ENCODE measurements at places on chromosomes 11 and 22. TPM values are rescaled to one million over a fixed set of nuclear protein-coding genes. Genes with fewer than 3 reads are reported as not detected.

GRCh38 chr22:50695421-50696250 lies 23.0 kb downstream of the SHANK3 start:
- DNase-seq = peak; percentile 8

IGF2 gene
- total RNA-seq = 112 TPM

DNA sequence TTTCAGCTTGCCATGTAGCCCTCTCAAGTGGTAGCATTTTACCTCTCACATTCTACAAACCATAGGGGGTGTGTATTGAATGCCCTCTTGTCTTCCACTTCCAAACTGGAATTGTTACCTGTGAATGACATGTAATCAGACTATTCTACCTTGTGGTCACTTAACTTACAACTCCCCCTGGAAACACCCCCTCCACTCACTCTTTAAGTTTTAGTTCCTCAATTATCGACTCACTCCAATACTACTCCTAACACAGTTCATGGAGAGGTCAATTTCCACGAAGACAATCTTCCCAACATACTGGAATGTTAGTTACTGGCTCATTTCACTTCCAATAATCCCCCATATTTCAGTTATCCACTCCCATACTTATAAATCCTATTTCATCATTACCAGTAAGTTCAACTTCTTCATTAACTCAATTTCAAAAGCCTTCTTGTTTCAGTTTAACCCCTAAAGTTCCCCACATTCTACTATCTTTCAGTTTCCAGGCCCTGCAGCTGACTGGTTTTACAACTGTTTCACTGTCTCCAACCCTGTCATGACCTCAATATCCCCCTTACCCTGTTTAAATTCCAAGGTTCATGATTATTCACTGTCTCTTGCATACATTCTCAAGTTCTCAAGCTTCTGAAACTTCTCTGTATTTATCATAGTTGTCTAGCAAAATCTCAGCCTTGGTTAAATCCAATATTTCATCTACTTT lies 92.5 kb downstream of the C11orf87 start:
- no peak for DNase-seq

KDM4D gene
- total RNA-seq = 0.60 TPM

KRTAP5-2 gene
- not detected for total RNA-seq

DNA sequence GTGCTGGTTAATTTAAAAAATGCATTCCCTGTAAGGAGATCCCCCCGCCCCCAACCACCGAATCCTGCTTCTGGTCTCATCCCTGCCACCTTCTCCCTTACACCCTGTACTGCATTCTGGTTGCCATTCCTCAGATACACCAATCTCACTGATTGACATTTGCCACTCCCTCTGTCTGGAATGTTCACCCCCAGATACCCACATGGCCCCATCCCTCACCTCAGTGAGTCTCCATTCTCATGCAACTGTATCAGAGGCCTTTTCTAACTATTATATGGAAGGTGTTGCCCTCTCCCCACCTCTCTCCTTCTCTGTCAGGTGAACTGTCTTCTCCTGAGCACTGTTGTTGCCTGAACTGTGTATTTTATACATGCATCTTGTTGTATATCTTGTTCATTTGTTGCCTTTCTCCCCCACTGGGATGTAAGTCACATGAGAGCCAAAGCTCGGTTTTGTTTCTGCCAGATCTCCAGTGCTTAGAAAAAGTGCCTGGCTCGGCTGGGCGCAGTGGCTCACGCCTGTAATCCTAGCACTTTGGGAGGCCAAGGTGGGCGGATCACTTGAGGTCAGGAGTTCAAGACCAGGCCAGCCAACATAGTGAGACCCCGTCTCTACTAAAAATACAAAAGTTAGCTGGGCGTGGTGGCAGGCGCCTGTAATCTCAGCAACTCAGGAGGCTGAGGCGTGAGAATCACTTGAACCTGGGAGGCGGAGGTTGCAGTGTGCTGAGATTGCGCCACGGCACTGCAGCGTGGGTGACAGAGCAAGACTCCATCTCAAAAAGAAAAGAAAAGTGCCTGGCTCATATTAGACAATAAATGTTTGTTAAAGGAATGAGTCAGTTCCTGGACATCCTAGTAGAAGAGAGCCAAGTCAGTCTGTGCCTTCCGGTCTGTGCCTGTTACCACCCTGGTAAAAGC lies 61.0 kb downstream of the TNRC6B start:
- peak; percentile 51 for DNase-seq

DNA sequence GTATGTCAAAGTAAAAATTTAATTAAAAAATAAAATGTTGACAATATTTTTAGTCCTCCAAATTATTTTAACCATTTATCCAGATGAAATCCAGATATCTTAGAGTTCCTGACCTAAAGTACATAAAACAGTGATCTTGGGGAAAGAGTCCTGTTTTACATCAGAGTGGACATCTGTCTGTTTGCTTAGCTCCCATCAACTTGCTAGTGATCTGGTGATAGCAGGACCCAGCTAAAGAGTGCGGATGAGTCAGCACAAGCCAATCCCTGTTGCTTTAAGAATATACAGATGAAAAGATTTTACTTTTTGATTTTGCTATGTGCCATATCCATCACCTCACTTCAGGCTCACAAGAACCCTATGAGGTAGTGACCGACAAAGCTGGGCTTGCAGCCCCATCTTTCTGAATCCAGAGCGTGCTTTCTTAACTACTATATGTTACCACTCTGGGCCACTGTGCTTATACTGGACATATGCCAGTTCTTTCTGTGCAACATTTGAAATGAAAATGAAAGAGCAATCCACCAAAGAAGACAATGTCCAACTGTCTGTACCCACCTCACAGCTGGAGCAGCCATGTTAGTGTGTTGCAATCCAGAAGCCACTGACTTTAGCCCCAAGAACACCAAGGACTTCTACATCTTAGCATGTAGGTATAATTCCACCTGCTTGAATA lies 167.6 kb upstream of the SESN3 start:
- no peak for DNase-seq

GRCh38 chr11:102225689-102226568 lies 91.4 kb upstream of the BIRC3 start:
- no peak for DNase-seq

GRCh38 chr11:78938971-78939370 lies 364.3 kb upstream of the NARS2 start:
- no peak for DNase-seq

- peak; percentile 98 for DNase-seq
Measured at GRCh38 chr22:23838681-23839468, at the start of gene DERL3. TSS of gene DERL3 (minus strand) at chr22:23839006. CDS start at chr22:23838987, 19 bp downstream.

CELSR1 gene
- total RNA-seq = 0.10 TPM

ANGPTL5 gene
- total RNA-seq = 0.12 TPM

- DNase-seq = no peak
Measured at GRCh38 chr11:59273373-59273841, 60.7 kb upstream of the MPEG1 start.

GRCh38 chr11:64580412-64580811 lies 10.6 kb upstream of the SLC22A12 start:
- no peak for DNase-seq

SMIM35 gene
- total RNA-seq = 0.09 TPM

- peak; percentile 81 for DNase-seq
Measured at GRCh38 chr11:76265771-76266241, 59.5 kb upstream of the WNT11 start.

DNA sequence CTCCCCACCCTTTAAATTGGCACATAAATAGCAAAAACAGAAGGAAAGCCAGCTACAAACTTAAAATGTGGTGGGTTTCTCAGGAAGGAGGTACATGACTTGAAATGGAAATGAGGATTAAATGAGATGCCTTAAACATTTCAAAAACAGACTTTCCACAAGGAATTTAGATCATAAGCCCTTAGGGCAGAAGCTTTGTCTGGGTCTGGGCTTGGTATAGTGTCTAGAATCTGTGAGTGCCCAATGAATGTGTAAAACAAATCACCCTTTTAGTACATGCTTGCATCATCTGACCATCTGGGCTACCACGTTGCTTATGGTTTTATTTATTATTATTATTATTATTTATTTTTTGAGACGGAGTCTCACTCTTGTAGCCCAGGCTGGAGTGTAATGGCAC lies 37.1 kb upstream of the CREB3L1 start:
- no peak for DNase-seq

RASSF10 gene
- total RNA-seq = 0.34 TPM

DBX1 gene
- total RNA-seq = not detected

- no peak for DNase-seq
Measured at GRCh38 chr11:45687836-45688235, 22.4 kb upstream of the CHST1 start.

DNA sequence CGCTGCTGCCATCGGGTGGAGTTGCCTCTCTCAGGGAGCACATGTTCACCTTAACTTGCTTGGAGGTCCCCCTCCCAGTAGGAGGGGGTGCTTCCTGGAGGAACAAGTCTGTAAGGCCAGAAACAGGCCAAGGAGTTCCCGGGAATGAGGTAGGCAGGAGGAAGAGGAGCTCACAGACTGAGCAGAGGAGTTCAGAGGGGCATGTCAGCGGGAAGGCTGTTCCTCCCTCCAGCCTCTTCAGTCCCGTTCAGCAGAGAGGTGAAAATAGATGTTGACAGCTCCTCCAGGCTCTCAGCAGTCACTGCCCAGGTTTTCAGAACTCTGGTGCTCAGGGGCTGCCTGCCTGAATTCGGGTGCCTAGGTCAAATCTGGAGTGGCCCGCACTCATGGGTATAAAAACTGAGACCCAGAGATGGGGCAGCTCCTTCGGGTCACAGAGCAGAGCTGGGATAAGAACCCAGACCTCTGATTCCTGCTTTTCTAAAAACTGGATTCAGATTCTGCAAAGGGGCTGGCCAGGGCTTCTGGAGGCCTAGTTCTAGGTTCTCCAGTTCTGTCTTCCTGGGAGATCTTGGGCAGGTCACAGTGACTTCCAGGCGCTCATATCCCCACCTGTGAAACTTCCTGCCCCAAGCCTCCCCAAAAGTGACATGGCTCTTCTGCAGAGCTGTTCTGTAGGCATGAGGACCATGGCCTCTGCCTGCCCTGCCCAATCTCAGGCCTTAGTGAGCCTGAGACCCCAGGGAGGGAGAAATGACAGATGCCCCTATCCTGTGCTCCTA lies 18.3 kb downstream of the ATG16L2 start:
- no peak for DNase-seq

DNA sequence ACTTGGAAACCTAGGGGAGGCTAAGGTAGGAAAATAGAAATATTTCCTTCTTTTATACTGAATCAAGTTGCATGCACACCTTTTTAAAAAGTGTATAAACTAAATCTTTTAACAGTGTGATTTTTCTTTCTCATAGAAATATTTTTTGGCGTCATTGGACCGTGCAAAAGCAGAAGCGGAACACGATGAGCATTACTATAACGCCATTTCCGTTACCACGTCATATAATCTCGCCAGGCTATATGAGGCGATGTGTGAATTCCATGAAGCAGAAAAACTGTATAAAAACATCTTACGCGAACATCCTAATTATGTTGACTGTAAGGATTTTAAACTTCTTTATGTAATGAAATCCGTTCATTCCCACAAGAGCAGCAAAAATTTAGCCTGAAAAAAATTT lies 13.4 kb downstream of the CTR9 start:
- no peak for DNase-seq

DNA sequence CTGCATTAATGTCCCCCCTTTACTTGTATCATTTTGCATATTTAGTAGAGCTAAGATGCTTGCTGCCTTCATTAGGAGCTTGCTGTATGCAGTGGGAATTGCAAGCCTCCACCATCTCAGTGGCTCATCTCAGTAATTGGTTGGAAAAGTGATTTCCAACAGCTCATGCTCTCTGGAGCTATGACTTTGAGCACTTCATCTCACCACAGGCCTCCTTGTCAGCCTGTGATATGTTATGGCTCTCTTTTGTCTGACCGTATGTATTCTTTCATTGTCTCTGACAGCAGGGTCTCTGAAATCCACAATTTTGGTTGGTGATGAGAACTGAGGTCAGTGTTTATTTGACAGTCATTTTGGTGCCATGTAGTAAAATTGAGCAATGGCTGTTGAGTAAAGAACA lies 345.1 kb downstream of the FAT3 start:
- no peak for DNase-seq

- no peak for DNase-seq
Measured at GRCh38 chr11:59216641-59217564, 4.2 kb upstream of the MPEG1 start.

DNA sequence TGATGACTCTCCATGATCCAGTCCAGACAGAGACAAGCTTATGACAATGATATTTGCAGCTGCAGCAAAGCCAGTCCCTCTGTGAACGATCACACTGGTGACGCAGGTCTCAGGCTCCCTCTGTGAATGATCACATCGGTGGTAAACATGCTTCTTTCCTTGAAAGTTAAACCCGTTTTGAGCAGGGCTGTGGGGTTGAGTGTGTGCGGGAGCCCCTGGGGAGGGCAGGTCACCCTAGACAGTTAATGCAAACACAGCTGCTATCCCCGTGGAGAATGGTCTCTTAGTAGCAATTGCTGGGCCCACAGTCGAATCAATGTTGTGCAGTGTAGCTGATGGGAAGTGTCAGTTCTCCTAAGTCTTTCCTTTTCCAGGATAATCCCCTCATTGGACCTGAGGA lies 71.0 kb upstream of the KIRREL3 start:
- no peak for DNase-seq

DNA sequence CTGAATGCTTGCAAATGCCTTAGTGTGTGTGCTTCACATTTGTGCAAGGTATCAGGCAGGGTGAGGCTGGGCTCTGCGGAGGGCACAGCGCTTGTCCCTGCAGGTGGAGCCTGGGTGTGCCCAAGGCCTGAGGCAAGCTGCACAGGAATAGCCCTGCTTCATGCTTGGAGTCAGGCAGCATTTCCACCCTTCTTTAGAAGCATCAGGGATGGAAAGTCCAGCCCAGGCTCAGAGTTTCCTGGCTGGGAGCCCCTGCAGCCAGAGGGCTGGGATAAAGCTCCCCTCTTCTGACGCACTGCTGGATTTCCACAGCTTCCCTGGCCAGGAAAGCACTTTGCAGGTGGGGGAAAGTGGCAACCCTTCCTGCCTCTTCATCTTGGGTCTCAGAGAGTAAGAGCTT lies 63.4 kb downstream of the GALNT18 start:
- no peak for DNase-seq

DNA sequence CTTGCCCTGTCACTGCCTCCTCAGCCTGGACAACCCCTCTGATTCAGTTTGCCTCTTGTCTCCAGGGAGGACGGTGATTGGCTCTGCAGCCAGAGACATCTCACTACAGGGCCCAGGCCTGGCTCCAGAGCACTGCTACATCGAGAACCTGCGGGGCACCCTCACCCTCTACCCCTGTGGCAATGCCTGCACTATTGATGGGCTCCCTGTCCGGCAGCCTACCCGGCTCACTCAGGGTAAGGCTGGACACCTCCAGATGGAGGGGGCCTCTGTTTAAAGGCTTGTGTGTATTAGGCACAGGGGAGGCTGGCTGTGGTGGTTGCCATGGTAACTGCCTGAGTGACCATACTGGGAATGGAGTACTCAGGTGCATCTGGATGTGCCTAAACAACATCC lies 8.6 kb downstream of the PHLDB1 start:
- no peak for DNase-seq

GRCh38 chr11:60941371-60942119 lies 10.4 kb downstream of the SLC15A3 start:
- no peak for DNase-seq

DNA sequence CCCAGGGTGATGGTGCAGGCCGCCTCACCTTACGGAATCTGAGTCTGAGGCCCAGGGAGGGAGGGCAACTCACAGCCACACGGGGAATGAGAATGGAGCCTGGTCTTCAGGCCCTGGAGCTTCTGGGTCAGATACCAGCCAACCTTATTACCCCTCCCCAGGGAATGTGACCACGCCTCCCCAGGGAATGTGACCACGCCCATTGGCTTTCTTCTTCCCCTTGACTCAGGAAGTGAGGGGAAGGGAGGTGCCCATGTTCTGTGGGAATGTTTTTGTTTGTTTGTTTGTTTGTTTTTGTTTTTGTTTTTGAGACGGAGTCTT lies 57.5 kb upstream of the RBFOX2 start:
- no peak for DNase-seq
